ENCODE measurements at places on chromosomes 11 and 22.

DNA sequence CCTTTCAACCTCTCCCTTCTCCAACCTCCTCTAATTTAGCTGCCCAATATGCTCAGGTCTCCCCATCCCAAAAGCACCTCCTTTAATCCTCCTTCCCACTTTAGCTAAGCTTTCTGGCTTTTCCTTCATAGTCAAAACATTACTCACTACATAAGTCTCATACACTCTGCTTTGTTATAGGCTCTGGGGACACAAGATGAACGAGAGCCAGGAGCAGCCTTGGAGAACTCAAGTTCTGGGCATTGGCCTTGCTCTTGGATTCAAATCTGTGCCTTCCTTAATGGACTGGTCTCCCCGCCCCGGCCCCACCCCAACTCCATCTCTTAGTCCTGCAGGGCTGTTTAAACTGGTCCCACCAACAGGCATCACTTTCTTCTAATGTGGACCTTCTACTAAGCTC is 11.4 kb upstream of the HPX start:
- DNase-seq, result no peak

- DNase-seq, result no peak
Observed at GRCh38 chr11:101478587-101479369, 105.0 kb downstream of the TRPC6 start.

DNA sequence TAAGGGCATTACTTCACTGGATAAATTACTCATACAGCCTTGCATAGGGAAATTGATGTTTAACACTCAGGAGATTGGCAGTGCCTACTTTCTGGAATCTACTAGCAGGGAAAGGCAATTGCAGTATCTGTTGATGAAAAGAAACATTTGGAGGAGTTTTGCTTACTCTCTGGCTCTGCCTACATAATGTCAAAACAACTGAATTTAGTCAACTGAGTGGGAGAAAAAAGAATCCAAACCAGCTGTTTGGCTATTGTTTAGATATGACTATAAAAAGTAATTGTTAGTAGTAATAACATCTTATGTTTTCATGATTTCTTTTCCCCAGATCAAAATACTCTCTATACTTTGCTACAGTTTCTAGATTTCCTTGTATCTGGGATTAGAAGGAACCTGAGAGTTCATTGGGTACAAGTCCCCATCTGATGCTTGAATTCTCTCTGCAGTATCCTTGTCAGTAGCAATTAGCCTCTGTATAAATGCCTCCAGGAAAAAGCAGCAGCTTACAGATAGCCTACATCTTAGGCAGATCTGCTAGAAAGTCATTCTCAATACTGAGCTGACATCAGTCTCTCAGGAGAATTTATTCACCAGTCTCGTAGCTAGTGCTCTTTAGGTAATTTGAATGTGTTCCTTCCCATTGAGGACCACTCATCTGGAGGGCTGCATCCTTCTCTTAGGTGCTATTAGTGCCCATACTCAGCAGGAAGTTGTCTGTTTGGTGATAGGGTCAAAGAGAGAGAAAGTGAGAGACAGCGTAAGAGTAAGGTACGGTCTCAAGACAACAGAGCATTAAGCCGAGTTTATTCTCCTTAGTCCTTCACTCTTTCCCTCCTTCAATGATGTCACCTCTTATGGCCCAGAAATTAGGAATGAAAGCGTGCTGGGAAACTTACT is 185.9 kb upstream of the CCDC90B start:
- no peak for DNase-seq

DNA sequence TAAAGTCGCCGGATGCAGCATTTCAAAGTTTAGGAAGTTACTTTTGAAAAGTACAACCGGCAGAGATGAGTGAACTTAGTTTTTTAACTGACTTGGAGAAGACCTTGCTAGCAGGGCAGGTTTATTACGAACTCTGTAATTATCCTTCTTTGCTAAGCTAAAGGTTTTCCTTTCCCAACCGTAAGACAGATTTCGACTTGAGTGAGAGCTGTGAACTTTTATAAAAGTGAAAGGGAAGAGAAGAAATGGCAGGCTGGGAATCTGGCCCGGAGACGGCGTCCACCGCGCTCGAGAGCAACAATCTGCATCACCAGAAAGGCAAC is 659 bp upstream of the TEAD1 start:
- no peak for DNase-seq

- DNase-seq, result no peak
Observed at GRCh38 chr22:40323681-40324171, 22.6 kb upstream of the ADSL start.

GRCh38 chr11:100892886-100893285 is 205.8 kb downstream of the ARHGAP42 start:
- no peak for DNase-seq

DNA sequence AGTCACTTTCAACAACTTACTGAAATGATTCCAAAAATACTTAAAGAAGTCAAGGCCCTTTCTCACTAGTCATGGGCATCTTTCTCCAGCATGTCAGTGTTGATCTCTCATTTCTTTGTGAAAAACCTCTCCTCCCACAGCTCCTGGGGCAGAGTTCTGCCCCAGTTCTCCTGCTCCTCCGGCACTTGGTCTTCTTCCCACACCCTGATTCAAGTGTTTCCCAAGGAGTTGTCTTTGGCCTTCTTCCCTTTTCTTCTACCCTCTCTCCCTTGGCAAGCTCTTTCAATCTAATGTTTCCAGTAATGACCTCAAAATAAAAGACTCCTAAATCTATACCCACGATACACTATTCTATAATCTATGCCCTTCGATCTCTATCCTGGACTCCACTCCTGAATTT is 42.1 kb upstream of the CCDC34 start:
- DNase-seq, result no peak

DNA sequence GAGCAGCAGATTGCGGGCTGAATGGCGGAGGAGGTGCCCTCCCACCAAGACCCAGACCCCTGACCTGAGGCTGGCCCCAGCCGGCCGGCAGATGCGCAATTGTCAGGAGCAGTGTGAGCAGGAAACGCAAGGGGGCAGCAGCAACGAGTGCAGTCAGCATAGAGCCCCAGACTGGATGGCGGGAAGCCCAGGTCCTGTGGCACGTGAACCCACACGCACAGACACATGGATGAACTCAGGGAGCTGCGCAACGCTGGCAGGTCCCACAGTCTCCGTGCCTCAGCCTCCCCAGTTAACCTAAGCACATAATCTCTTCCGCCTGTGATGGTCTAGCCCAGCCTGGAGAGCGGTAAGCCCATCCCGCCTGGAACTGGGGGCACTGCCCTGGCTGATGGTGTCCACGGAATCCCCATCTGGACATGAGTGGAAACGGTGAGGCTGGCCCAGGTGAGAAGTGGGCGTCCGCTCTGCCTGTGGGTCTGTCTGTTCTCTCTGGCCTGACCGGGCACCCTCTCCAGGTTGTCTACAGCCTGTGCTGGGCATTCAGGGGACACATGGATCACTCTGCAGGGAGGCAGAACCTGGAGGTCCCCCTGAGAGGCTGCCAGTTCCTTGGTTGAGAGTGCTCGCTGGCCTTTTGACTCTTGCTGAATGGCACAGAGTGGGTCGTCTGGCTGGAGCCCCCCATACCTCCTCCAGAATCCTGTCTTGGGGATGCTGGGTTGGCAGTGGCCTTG is 626 bp upstream of the TBX10 start:
- no peak for DNase-seq

DNA sequence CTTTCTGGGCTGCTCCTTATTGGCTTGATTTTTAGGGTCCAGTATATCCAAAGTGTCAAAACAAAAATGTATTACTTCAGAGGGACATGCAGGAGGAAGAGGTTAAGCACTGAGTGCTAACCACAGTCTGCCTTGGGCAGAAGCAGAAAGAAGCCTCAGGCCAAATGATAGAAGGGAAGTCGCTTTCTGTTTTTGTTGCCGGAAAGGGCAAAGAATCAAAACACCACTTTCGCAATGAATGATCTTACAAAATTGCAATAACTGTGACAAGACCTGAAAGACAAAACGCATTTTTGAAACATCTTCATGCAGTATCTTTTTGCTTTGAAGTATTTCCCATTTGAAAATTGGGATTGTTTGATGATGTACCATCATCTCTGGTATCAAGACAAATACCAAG is 70.1 kb upstream of the PICALM start:
- no peak for DNase-seq

- DNase-seq, result no peak
Observed at GRCh38 chr11:119789766-119790407, 60.9 kb upstream of the NECTIN1 start.

DNA sequence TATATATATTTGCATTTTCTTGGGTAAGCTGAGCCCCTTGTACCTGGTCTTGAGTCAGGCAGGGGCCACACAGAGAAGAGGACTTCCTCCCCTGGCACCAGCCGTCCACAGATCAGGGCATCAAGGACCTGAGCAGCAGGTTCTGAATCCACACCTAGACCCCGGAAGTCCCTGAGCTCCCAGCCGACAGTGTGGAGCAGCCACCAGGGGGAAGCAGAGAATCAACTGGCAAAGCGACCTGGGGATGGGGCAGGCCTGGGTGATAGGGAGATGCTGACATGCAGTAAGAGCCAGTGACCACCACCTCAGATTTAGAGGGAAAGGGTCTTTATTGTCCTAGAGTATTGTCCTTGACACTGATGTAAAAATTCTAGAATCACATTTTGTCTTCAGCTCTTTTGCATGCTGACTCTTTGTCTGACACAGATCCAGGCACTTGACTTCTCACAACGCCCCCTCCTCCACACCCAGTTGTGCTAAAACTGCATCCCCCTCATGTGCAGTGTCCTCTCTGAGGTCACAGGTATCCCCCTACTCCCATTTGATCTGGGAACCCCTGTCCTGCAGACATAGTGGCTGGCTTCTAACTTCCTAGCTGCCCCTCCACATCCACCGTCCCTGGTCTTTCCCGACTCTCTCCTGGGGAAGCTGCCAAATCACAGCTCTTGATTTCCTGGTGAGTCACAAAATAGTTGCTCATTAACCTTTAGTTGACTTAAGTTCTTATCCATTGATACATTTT is 109.3 kb downstream of the GGTLC2 start:
- no peak for DNase-seq

DNA sequence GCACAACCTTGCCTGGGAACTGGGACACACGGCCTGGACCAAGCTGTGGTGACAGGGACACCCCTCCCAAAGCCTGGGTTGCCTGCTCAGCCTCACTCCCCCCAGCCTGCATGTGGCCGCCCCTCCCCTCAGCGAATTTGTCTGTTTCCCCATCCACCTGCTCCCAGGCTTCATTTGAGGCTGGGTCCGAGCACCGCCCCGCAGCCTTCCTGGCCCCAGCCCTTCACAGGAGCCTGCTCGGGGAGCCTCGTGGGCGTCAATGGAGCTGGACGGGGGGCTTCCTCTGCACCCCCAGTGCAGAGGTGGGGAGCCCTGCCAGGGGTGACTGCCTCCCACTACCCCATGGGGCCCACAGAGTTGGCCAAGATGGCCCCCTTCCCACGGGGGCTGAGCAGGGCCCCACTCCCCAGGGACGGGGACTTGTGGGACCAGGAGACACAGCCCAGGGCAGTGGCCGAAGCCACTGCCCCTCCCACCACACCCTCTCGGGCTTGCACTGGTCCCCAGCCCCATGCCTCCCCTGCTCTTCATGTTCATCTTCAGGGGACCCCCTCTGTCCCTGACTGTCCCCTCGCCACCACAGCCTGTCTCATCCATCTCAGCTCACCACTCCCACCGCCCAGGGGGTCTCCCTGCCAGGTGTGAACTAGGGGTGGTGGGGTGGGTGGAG is 91.7 kb downstream of the WNT7B start:
- no peak for DNase-seq

DNA sequence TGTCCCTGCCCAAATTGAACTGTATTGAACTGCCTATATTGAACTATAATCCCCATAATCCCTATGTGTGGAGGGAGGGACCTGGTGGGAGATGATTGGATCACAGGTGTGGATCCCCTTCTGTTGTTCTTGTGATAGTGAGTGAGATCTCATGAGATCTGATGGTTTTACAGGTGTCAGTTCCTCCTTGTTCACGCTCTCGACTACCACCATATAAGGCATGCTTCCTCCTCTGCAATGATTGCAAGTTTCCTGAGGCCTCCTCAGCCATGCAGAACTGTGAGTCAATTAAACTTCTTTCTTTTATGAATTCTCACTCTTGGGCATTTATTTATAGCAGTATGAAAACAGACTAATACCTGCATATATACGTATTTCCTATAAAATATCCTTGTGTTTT is 206.5 kb upstream of the PDGFD start:
- DNase-seq, result no peak

DNA sequence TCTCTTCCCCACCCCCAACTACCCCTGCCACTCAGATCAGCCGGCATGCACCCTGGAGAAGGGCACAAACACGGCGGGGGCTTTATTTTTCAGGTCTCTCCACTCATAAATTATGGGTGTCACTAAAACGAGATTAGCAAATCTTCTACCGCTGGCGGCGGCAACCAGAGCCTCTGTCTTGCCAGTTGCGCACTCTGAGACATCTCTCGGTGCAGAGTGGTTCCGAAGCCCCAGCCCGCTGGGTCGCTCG is 125.3 kb upstream of the C11orf58 start:
- DNase-seq, result no peak

- DNase-seq, result no peak
Observed at GRCh38 chr11:57460758-57461749, 726 bp downstream of the RTN4RL2 start.

DNA sequence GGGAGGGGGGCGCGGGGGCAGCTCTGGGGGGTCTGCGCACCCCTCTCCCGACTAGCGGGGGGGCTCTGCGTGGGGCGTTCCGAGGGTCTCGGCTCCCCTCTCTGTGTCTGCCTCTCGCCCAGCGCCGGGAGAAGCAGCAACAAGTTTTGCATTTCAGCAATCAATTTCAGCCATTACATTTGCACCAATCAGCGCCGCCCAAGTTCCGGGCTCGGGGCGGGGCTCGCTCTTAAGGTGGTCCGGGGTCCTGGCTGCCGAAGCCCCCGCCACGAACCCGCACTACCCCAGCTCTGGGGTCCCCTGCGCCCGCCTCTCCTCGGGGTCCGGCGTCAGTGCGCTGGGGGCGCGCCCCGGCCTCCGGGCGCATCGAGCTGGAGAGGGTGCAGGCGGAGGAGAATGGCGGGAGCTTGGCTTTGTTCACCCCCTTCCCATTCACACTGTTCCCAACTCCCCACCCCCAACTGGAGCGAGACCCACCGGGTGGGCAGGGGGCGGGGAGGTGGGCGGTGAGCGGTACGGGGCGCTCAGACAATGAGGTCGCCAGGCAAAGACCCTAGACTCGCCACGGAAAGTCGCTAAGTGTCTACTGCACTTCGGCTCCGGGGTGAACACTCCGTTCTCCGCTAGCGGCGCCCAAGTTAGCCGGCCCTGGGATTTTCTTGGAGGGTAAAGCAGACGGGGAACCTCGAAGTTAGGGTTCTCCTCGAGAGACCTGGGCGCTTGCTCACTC is at the start of gene MN1:
TSS of gene MN1 (minus strand) at position 141 of the 730 bp plus-strand sequence. CDS start 1,213 bp downstream, outside the sequence.
- no peak for DNase-seq

- DNase-seq, result no peak
Observed at GRCh38 chr11:71563406-71563805, 2.0 kb upstream of the KRTAP5-10 start.

GRCh38 chr11:75152090-75152489 is 1.2 kb downstream of the SLCO2B1 start:
- no peak for DNase-seq

- no peak for DNase-seq
Observed at GRCh38 chr22:47357493-47357892, 595.0 kb downstream of the TBC1D22A start.

- DNase-seq, result no peak
Observed at GRCh38 chr22:39135092-39135896, 17.2 kb downstream of the CBX7 start.

GRCh38 chr11:34758262-34758661 is 137.4 kb downstream of the EHF start:
- DNase-seq, result no peak

GRCh38 chr11:87144252-87144651 is 106.5 kb downstream of the TMEM135 start:
- DNase-seq, result no peak
